ENCODE measurements at places on chromosomes 16 and 17.
A peak's percentile ranks its signal among the peaks of the same experiment; 100 is the strongest.

GRCh38 chr17:33560165-33560564 lies 267.1 kb upstream of the ASIC2 start:
- H3K27ac ChIP-seq: no peak overlapping the region
- H3K27me3 ChIP-seq: no peaks in the 10 kb centered on the region
- H3K4me1 ChIP-seq: peaks cover 2% of the 10 kb centered on the region
- no peaks in the 10 kb centered on the region for H3K36me3 ChIP-seq
- DNase-seq: no peak

DNA sequence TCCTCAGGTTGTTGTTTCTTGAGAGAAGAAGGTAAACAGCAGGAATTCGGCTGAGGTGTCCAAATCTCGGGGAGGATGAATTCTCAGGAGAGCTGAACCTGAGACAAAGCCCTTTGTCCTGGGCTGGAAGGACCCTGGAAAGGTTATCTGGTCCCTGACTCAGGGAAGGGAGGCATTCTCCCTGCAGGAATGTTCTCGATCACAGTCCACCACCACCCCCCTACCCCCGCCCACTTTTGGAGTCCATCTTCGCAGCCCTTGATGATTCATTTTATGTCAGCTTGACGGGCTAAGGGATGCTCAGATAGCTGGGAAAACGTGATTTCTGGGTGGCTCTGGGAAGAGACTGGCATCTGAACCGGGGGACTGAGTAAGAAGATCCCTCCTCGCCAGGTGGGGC lies 1.4 kb upstream of the CEP295NL start:
- H3K4me3 ChIP-seq: no peak overlapping the region
- DNase-seq: no peak
- no peaks in the 10 kb centered on the region for H3K27me3 ChIP-seq
- peaks cover 10% of the 10 kb centered on the region for H3K4me1 ChIP-seq
- H3K36me3 ChIP-seq: no peaks in the 10 kb centered on the region

- DNase-seq: no peak
- no peak overlapping the region for H3K4me3 ChIP-seq
- H3K27me3 ChIP-seq: peaks cover 2% of the 10 kb centered on the region
Observed at GRCh38 chr17:15418781-15419180, 48.6 kb downstream of the CDRT4 start.

- no peaks in the 10 kb centered on the region for H3K27me3 ChIP-seq
- H3K4me3 ChIP-seq: no peak overlapping the region
- DNase-seq: no peak
- peaks cover 3% of the 10 kb centered on the region for H3K4me1 ChIP-seq
Observed at GRCh38 chr16:67460168-67460567, 20.8 kb downstream of the ATP6V0D1 start.

DNA sequence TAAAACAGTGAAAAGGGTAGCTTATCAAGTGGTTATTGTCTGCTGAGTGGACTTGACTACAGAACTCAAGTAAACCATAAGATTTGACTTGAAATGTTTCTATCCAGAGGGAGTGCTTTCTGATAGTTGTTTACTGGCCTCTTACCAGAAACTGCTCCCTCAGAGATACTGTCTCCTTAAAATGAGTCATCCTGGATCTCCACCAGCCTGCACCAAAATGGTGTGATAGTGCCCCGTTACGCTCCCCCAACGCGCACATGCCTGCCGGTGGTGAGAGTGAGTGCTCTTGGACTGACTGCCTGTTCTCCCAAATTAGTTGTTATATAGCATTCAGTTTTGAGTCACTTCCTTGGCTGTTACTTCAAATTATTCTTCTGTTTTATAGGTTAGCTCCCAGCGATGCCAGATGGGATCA lies 22.9 kb downstream of the PRCD start:
- H3K27me3 ChIP-seq: no peaks in the 10 kb centered on the region
- peak overlapping the region; percentile 35 for H3K4me3 ChIP-seq
- no peak for DNase-seq
- H3K4me1 ChIP-seq: peaks cover 53% of the 10 kb centered on the region
- H3K36me3 ChIP-seq: peaks cover 77% of the 10 kb centered on the region

DNA sequence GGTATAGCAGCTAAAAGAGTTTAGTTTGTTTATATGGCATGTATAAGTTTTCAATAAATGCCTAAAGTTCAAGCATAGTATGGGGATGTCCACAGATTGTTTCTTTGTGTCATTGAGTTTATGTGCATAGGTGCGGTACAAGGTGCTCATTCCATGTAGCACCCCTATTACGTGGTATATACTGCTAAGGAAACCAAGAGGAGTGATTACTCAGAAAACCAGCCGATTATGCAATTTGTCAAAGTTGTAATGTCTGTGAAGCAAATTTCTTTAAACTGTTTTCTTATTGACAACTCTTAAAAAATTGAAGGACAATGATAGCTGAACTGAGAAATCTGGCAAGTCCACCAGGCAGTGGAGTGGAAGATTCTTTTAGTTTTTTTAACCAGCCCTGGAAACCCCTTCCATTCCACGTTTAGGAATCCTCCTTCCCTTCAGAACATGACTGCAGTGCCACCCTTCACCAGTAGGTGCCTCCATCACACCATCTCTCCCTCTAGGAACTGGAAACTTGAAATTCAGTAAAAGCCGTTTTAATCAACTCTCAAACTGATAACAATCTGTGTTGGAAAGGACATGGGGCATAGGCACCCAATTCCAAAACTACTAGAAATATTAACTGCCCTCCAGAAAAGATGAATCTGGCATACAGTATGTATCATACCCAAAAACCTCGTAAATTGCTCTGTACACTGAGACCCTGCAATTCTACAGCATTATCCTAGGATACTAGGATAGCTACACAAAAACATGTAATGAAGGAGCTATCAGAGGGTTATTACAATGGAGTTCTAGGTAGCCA lies 43.5 kb downstream of the REXO5 start:
- no peaks in the 10 kb centered on the region for H3K27me3 ChIP-seq
- peaks cover 25% of the 10 kb centered on the region for H3K4me1 ChIP-seq
- no peak overlapping the region for H3K4me3 ChIP-seq

- H3K27me3 ChIP-seq: peaks cover 6% of the 10 kb centered on the region
- no peak overlapping the region for H3K4me3 ChIP-seq
- H3K4me1 ChIP-seq: no peaks in the 10 kb centered on the region
- no peak overlapping the region for H3K27ac ChIP-seq
Observed at GRCh38 chr16:57906382-57907316, 64.3 kb downstream of the CNGB1 start.

DNA sequence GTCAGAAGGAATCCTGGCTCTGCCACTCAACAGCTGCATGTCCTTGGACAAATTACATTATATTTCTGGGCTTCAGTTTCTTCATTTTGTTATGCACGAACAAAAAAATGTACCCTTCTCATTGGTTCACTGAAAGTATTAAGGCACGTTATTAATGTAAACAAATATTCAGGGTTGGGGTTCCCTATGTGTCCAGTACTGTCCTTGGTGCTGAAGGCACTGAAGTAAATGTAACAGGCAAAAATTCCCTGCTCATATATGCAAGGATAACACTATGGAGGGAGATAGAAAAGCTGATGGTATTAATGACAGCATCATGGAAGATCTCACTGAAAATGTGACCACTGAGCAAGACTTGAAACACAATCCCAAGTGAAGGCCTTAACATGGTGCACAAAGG lies 386.6 kb downstream of the XYLT1 start:
- no peak for DNase-seq
- H3K27ac ChIP-seq: no peak overlapping the region
- H3K36me3 ChIP-seq: no peaks in the 10 kb centered on the region
- no peaks in the 10 kb centered on the region for H3K27me3 ChIP-seq
- no peak overlapping the region for H3K4me3 ChIP-seq

DNA sequence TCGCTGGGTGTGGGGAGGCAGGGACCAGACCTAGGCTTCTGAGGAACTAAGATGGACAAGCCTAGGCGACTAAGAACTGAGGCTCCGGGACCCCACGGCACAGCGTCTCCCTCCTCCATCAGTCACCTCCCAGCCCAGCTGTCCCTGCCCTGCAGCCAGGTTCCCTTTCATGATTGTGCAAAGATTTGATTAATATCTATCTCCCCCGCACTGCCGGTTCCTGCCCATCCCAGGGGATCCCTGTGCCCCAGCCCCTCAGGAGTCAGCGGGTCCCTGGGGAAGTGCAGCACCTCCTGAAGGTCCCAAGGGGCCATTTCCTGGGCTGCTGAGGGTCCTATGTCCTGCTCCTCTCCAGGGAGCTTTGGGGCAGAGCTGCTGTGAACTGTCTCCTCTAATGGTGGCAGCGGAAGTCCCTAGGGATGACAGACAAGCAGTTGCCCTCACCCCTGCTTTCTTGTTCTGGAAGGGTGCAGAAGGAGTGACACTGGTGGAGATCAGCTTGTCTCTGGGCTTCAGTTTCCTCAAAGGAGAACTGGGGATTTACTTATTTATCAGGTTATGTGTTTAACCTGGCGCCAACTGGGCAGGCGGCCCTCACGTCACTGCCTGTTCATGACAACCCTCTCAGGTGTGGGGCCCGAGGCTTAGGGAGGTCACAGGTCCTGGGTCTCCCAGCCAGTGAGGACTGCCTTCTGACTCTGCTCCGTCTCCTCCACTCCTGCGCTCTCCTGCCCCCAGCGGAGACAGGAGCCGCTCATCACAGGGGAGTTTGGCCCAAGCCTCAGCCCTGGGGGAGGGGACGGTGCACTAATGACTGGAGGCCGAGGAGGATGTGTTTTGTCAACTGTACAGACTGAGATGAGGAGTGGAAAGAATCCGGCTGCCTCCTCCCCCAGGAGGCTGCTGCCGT lies 1.9 kb upstream of the C16orf74 start:
- no peak for DNase-seq
- peaks cover 32% of the 10 kb centered on the region for H3K27me3 ChIP-seq
- no peak overlapping the region for H3K27ac ChIP-seq
- H3K4me3 ChIP-seq: no peak overlapping the region
- H3K4me1 ChIP-seq: peaks cover 8% of the 10 kb centered on the region

GRCh38 chr16:10907757-10908045 lies 30.7 kb downstream of the CIITA start:
- no peaks in the 10 kb centered on the region for H3K4me1 ChIP-seq
- peaks cover 23% of the 10 kb centered on the region for H3K36me3 ChIP-seq
- H3K27ac ChIP-seq: no peak overlapping the region
- no peak for DNase-seq
- no peak overlapping the region for H3K4me3 ChIP-seq

- no peaks in the 10 kb centered on the region for H3K27me3 ChIP-seq
- no peak overlapping the region for H3K4me3 ChIP-seq
- no peak for DNase-seq
Observed at GRCh38 chr16:74561626-74562025, 45.3 kb downstream of the GLG1 start.

GRCh38 chr16:12941896-12942295 lies 40.5 kb downstream of the SHISA9 start:
- no peak overlapping the region for H3K27ac ChIP-seq
- DNase-seq: no peak
- H3K4me1 ChIP-seq: no peaks in the 10 kb centered on the region
- no peaks in the 10 kb centered on the region for H3K27me3 ChIP-seq
- no peaks in the 10 kb centered on the region for H3K36me3 ChIP-seq

DNA sequence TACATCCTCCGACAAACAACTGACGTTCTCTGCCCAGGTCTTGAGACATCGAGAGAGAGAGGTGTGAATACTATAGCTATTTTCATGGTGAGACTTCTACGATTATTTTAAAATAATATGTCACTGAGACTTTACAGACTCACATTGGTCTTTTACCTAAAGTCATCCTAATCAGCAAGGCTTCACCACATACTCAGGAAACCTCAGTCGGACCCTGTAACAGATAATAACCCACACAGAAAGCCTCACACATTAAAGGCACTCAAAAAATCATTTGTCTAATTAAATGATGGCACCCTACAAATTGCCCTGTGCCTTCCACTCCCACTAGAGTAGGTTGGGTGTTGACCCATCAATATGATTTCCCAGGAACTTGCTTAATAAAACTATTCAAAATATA lies 19.8 kb upstream of the SLC39A11 start:
- no peak overlapping the region for H3K27ac ChIP-seq
- peaks cover 1% of the 10 kb centered on the region for H3K27me3 ChIP-seq
- no peak overlapping the region for H3K4me3 ChIP-seq
- no peak for DNase-seq

GRCh38 chr16:89193576-89194293 lies 6.6 kb downstream of the SLC22A31 start:
- no peak overlapping the region for H3K27ac ChIP-seq
- no peaks in the 10 kb centered on the region for H3K36me3 ChIP-seq
- H3K27me3 ChIP-seq: no peaks in the 10 kb centered on the region
- H3K4me3 ChIP-seq: no peak overlapping the region
- H3K4me1 ChIP-seq: no peaks in the 10 kb centered on the region

GRCh38 chr17:10067446-10068143 lies 130.8 kb downstream of the GAS7 start:
- H3K4me3 ChIP-seq: no peak overlapping the region
- no peaks in the 10 kb centered on the region for H3K36me3 ChIP-seq
- no peaks in the 10 kb centered on the region for H3K4me1 ChIP-seq
- DNase-seq: no peak

GRCh38 chr17:39213852-39214251 lies 11.9 kb downstream of the STAC2 start:
- peaks cover 27% of the 10 kb centered on the region for H3K27me3 ChIP-seq
- H3K27ac ChIP-seq: no peak overlapping the region
- H3K36me3 ChIP-seq: no peaks in the 10 kb centered on the region
- DNase-seq: no peak
- H3K4me3 ChIP-seq: no peak overlapping the region

DNA sequence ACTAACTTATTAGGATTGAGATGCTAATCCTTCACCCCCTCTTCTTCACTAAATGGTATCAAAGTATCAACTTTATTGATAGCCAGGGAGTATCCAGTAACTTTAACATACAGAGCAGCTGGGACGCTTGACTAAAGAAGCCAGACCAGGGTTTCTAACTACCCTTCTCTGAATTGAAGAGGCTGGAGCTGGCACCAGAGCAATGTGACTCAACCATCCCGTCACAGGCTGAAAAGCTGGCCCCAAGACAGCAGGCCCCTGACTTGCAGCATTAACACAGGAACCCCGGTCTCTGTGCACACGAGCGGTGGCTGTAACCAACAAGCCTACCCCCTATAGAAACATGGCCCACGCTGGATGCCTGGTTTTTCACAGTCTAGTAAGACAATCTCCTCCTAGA lies 59.8 kb downstream of the ANKFN1 start:
- no peak overlapping the region for H3K27ac ChIP-seq
- H3K4me1 ChIP-seq: no peaks in the 10 kb centered on the region
- no peak overlapping the region for H3K4me3 ChIP-seq
- DNase-seq: no peak

All from activated CD4-positive, alpha-beta T cell treated with anti-CD3 and anti-CD28 coated beads, Interleukin-2, amount 10 ng/mL, durations not matched to agents 24 days and 14 days (primary cell).